Inflammatory macrophage treated with lipopolysaccharide for 1 hour (primary cell): ENCODE measurements at places on chromosomes 12 and 14.

DNA sequence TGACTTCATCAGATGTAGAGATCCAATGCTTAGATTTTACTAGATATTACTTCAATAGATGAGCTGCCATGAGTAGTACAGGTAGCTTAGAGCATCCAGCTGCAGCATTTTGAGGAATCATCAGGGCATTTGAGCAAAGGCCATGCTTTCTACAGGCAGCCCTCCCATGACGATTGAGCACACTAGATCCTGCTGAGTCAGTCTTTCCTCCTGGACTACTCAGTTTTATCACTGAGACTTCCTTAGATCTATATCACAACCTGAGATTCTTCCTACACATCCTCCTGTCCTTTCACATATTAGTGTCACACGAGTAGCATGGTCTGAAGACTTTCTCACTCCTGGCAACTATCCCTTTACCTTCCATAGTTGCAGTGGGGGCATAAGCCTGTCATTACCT lies 1401.8 kb downstream of the FSCB start:
- no peak for DNase-seq

DNA sequence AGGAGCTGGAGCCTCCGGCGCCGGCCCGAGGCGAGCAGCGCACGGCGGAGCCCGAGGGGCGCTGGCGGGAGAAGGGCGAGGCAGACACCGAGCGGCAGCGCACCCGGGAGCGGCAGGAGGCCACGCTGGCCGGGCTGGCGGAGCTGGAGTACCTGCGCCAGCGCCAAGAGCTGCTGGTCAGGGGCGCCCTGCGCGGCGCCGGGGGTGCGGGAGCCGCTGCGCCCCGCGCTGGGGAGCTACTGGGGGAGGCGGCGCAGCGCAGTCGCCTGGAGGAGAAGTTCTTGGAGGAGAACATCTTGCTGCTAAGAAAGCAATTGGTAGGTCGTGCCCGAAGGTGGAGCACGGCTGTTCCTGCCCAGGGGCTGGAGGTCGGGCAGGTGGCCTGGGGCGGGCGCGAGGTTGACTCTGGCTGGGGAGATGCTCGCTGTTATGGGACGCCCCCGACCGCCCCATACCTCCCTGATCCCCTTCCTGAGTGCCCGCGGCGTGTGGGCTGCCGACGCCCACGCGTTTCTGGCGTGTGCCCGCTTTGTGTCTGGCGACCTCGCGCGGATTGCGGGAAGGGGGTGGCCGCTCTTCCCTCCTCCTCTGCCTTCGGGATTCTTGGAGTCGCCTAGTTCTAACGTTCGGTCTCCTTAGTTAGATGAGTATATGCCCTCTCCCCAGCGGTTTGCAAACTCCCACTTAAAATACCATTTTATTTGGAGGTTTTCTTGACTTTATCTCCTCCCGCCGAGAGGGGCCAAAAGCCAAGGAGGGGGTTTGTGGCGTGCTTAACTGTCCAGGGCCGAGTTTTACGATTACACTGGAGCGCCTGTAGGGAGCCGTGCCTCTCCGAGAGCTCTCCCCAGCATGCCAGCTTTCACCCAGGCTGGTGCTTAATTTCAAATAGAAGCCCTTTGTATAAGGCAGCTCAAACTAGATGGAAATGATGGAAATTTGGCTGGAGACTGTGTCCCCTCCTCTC lies 752 bp downstream of the DACT1 start:
- DNase-seq = peak; percentile 3

DNA sequence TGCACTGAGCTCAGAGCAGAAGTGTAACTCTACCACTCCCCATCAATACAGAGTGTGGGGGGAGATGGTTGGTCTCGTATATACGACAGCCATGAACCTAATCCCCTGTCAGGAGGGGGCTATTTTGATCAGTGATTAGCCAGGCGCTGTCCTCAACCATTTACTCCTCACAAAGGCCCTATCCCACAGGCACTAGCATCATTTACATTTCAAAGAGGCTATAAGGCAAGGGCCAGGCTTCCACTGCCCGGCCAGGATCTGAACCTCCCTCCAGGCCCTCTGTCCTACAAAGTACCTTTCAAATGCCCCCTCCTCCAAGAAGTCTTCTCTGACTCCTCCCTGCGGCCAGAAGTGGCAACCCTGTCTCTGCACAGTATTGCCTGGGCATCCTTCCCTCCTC lies 74.7 kb downstream of the ITPK1 start:
- no peak for DNase-seq

- DNase-seq = no peak
Observed at GRCh38 chr12:132396657-132397056, 67.3 kb upstream of the GALNT9 start.

- DNase-seq = no peak
Observed at GRCh38 chr12:88985631-88986030, 366.7 kb downstream of the DUSP6 start.

DNA sequence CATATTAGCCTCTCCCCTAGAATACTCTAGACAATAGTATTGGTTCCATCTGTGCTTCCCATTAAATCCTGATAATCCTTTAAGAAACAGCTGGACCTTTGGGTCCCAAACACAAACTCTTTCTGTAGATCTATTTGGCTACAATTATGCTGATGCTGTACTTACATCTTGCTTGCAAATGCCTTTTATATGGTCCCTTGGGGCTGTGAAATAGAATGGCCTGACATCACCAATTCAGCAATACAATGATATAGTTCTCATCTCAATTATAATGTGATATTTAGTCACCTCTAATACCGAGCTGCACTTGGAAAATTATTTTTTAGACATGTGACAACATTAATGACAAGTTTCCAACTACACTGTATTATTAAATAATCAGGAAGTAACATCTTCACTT lies 261.5 kb downstream of the SOX5 start:
- no peak for DNase-seq

GRCh38 chr14:53764846-53765245 lies 191.8 kb downstream of the BMP4 start:
- DNase-seq = no peak

DNA sequence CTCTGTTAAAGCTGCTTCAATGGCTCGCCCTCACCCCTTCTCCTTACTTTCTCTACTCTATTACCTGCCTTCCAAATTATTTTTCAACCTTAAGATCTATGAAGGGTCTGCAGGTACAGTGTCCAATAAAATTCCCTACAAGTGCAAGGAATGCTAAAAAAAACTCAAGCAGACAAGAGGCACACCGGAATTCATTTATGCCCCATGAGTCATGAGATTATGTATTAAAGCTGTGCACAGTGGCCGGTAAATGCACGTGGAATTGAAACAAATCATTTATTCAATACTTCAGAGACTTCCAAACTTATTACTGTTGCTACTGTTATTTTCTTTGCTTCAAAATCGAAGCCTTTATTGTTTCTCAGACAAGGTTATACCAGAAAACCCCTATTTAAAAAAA lies 68.4 kb downstream of the ST8SIA1 start:
- no peak for DNase-seq
